ENCODE measurements at places on chromosomes 11 and 22. TPM values are rescaled to one million over a fixed set of nuclear protein-coding genes. Genes with fewer than 3 reads are reported as not detected.
A peak's percentile ranks its signal among the peaks of the same experiment; 100 is the strongest.

TREH gene
- total RNA-seq: not detected

STK33 gene
- not detected for total RNA-seq

ADM2 gene
- 4.5 TPM for total RNA-seq

PDGFD gene
- not detected for total RNA-seq

GRCh38 chr22:31901388-31902137 lies 42.8 kb upstream of the YWHAH start:
- H3K4me3 ChIP-seq: no peak overlapping the region
- H3K4me1 ChIP-seq: no peaks in the 10 kb centered on the region
- no peaks in the 10 kb centered on the region for H3K27me3 ChIP-seq
- H3K36me3 ChIP-seq: peaks cover 25% of the 10 kb centered on the region

- no peak overlapping the region for H3K27ac ChIP-seq
- no peak overlapping the region for H3K4me3 ChIP-seq
- no peak for DNase-seq
- H3K36me3 ChIP-seq: no peaks in the 10 kb centered on the region
- peaks cover 21% of the 10 kb centered on the region for H3K27me3 ChIP-seq
- peaks cover 11% of the 10 kb centered on the region for H3K4me1 ChIP-seq
Observed at GRCh38 chr11:6258571-6259081, 1.0 kb upstream of the CCKBR start.

GRCh38 chr22:44449061-44449682 lies 48.9 kb downstream of the RTL6 start:
- H3K27ac ChIP-seq: no peak overlapping the region
- DNase-seq: no peak
- H3K27me3 ChIP-seq: no peaks in the 10 kb centered on the region
- peaks cover 16% of the 10 kb centered on the region for H3K4me1 ChIP-seq

- no peaks in the 10 kb centered on the region for H3K36me3 ChIP-seq
- no peak for DNase-seq
- no peaks in the 10 kb centered on the region for H3K27me3 ChIP-seq
- no peaks in the 10 kb centered on the region for H3K4me1 ChIP-seq
- H3K4me3 ChIP-seq: no peak overlapping the region
Observed at GRCh38 chr11:115464269-115464668, 39.9 kb downstream of the CADM1 start.

DNA sequence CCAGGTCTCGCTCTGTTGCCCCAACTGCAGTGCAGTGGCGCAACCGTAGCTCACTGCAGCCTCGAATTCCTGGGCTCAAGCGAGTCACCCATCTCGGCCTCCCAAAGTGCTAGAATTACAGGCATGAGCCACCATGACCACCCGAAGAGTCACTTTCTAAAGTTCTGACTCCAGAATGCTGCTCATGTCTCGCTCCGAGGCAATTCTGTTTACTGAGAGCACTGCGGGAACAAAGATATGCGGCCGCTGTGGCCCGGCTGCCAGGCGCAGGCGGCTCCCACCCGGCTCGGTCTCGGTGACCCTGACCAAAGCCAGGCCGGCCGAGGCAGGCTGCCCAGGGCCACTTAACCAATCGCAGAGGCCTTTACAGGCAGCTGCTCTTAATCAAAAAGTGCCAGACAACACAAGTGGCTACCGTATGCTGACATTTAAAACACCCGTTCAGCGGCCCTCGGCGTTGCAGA lies 78.7 kb downstream of the PHF21B start:
- H3K36me3 ChIP-seq: no peaks in the 10 kb centered on the region
- H3K4me1 ChIP-seq: no peaks in the 10 kb centered on the region
- no peak for DNase-seq

- no peaks in the 10 kb centered on the region for H3K27me3 ChIP-seq
- H3K4me1 ChIP-seq: no peaks in the 10 kb centered on the region
- no peak overlapping the region for H3K4me3 ChIP-seq
- H3K27ac ChIP-seq: no peak overlapping the region
- H3K36me3 ChIP-seq: no peaks in the 10 kb centered on the region
Observed at GRCh38 chr11:73565804-73566203, 32.1 kb downstream of the FAM168A start.

DNA sequence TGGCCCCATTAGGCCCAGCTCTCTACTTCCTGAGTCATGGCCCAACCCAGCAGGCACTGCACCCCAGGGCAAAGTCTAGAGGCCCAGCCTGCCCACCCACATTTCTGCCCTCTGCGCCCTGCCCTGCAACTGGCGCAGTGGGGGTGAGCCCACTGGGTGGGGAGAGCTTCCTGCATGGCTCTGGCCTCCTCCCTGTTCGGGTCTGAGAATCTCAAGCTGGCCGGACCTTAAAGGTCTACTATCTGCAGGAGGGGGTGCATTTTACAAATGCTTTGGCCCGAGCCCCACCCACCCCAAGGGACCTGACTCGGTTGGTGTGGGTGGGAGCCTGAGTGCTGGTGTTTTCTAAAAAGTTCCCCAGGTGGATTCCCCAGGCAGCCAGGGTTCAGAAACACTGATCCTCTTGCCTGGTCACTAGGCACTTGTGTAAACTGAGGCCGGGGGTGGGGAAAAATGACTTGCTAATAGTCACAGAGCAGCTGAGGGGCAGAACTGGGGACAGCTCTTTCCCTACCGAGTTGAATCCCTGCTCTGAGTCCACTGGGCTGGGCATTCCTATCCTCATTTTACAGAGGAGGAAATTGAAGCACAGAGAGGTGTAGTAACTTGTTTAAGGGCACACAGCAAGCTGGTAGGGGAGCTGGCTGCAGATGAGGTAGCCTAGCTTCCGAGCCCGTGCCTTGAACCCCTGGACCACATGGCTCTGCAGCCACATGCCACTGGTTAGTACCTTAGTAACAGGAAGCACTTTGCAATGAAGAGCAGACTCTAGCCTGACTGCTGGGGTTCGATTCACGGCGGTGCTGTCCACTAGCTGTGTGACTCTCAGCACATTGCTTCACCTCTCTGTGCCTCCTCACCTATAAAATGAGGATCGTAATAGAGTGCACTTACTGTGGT lies 36.3 kb downstream of the CD82 start:
- peaks cover 54% of the 10 kb centered on the region for H3K4me1 ChIP-seq
- H3K36me3 ChIP-seq: peaks cover 40% of the 10 kb centered on the region
- H3K27me3 ChIP-seq: no peaks in the 10 kb centered on the region
- peak overlapping the region; percentile 20 for H3K27ac ChIP-seq
- H3K4me3 ChIP-seq: no peak overlapping the region

DNA sequence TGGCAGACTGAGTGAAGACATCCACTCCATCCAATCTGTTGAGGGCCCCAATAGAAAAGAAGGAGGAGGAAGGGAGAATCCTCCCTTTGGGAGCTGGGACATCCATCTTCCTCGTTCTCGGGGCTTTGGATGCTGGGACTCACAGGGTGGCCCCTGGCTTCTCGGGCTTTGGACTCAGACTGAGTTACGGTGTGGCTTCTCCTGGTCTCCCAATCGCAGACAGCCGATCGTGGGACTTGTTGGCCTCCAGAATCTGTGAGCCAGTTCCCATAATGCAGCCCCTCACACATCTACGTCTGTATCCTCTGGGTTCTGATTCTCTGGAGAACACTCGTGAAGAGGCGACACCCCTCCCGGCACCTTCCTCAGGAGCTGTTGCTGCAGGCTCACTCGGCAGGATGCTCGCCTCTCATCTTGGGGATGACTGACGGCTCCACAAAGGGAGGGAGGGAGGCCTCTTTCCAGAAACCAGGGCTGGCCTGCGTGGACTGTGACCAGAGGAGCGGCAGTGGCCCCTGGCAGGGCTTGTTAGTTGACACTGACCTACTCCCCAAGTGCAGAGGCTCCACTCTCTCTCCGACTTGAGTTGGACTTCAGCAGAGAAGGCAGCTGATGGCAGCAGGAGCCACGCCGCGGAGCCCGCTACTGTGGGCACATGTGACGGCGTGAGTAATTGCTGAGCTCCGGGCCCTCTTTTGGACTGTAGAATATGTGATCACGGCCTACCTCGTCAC lies 14.7 kb upstream of the TTLL12 start:
- no peak overlapping the region for H3K27ac ChIP-seq
- H3K4me3 ChIP-seq: no peak overlapping the region
- no peaks in the 10 kb centered on the region for H3K27me3 ChIP-seq
- peaks cover 18% of the 10 kb centered on the region for H3K4me1 ChIP-seq

- H3K27me3 ChIP-seq: no peaks in the 10 kb centered on the region
- no peak for DNase-seq
- H3K4me3 ChIP-seq: no peak overlapping the region
- no peaks in the 10 kb centered on the region for H3K4me1 ChIP-seq
- H3K36me3 ChIP-seq: no peaks in the 10 kb centered on the region
Observed at GRCh38 chr11:77747381-77747969, 73.0 kb downstream of the RSF1 start.

GRCh38 chr11:102599642-102600261 lies 25.4 kb downstream of the MMP20 start:
- H3K27me3 ChIP-seq: no peaks in the 10 kb centered on the region
- no peak overlapping the region for H3K4me3 ChIP-seq
- no peak for DNase-seq
- no peak overlapping the region for H3K27ac ChIP-seq

DNA sequence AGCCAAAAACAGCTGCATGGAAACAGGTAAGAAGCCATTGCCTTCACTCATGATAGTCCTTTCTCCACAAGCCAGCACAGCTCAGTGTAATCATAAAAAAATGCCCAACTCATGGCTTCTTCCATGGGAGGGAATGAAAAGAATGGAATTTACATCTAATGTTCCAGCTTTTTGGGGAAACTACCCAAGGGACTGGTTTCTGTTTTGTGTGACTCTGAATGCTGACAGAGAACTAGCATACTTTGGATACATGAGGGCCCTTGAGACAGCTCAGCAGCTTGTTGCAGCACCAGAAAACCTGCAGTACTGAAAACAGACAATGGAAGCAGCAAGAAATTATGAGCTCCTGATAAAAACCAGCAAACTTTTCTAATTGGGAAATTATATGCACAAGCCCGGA lies 24.2 kb upstream of the HORMAD2 start:
- no peaks in the 10 kb centered on the region for H3K4me1 ChIP-seq
- no peaks in the 10 kb centered on the region for H3K27me3 ChIP-seq
- H3K4me3 ChIP-seq: no peak overlapping the region

GRCh38 chr11:107043242-107044006 lies 25.1 kb upstream of the GUCY1A2 start:
- no peaks in the 10 kb centered on the region for H3K36me3 ChIP-seq
- no peak overlapping the region for H3K27ac ChIP-seq
- no peaks in the 10 kb centered on the region for H3K27me3 ChIP-seq
- no peak for DNase-seq

DNA sequence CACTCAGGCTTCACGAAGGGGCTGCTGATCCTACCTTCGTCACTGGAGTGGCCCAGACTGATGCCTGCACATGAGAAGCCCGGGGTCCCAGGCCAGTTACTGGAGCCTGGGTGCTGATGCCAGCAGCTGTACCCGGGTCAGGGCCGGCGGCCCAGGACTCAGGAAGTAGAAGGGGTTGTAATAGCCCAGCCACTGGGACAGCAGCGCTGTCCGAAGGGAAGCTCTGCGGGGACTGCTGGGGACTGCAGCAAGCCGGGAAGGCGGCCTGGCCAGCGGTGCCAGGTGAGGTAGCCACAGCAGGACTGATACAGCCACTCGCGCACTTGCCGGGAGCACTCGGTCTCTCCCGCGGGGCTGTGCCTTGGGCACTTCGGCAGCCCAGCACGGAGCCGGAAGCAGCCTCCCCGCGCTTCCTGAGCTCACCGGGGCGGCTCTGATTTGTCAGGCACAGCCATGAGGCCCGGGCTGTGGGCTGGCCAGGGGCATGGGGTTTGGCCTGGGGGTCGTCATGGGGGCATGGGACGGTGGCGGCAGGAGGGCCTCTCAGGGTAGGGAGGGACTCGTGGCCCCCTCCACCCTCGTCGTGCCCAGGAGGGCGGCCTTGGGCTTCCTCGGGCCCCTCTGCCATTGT lies 13.9 kb upstream of the OR8K1 start:
- no peaks in the 10 kb centered on the region for H3K4me1 ChIP-seq
- H3K27me3 ChIP-seq: no peaks in the 10 kb centered on the region
- no peak for DNase-seq
- no peak overlapping the region for H3K27ac ChIP-seq
- H3K36me3 ChIP-seq: no peaks in the 10 kb centered on the region
- H3K4me3 ChIP-seq: no peak overlapping the region

- H3K4me3 ChIP-seq: peak overlapping the region; percentile 86
- peak; percentile 44 for DNase-seq
- peaks cover 12% of the 10 kb centered on the region for H3K4me1 ChIP-seq
- H3K27ac ChIP-seq: peak overlapping the region; percentile 81
- peaks cover 7% of the 10 kb centered on the region for H3K27me3 ChIP-seq
- peaks cover 34% of the 10 kb centered on the region for H3K36me3 ChIP-seq
Observed at GRCh38 chr22:19143967-19144400, 467 bp downstream of the ESS2 start.

DNA sequence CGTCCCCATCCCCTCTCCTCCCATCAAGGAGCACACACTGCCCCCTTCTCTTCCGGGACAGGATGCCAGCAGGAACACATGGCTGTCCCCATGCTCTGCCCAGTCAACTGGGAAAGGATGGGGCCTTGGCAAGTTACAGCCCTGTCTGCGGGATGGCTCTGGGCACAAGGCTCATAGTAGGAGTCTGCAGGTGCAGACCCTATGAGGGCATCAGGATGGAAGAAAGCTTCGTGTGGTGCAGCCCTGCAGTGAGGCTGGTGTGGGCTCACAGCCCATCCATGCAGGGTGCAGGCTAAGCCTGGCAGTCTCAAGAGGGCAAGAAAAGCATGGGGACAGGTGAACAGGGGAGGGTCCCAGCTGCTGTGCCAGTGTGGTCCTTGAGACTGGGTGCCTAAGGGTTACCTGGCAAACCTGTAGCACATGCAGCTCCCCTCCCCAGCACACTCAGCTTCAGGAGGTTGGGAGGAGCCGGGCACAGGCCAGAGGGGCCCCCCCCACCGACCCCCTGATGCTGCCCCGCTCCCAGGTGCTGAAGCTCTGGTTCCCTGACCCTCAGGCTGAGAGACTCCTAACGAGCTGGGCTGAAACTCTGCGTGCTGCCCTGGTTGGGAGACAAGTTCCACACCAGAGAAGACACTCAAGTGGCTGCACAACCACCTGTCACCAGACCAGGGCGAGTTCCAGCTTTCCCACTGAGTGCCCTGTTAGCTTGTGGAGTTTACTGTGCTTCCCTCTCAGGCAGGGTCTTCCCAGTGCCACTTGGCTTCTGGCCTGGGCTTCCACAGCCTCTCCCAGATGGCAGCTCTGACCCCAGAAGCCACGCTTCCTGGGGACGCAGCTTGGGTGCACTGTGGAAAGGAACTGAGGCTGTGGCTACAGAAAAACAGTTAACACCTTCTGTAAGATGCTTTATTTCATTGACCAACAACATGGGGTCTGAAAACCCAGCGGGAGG lies 3.3 kb upstream of the SCARF2 start:
- H3K27ac ChIP-seq: no peak overlapping the region
- no peak overlapping the region for H3K4me3 ChIP-seq
- no peak for DNase-seq
- peaks cover 16% of the 10 kb centered on the region for H3K27me3 ChIP-seq
